ENCODE measurements at places on chromosomes 5 and 9.
A peak's percentile ranks its signal among the peaks of the same experiment; 100 is the strongest.

- DNase-seq: no peak
These were observed 207.5 kb upstream of the OTULINL start for GRCh38 chr5:14374100-14374499.

- DNase-seq: no peak
These were observed 16.7 kb upstream of the COMMD10 start for GRCh38 chr5:116068028-116068632.

DNA sequence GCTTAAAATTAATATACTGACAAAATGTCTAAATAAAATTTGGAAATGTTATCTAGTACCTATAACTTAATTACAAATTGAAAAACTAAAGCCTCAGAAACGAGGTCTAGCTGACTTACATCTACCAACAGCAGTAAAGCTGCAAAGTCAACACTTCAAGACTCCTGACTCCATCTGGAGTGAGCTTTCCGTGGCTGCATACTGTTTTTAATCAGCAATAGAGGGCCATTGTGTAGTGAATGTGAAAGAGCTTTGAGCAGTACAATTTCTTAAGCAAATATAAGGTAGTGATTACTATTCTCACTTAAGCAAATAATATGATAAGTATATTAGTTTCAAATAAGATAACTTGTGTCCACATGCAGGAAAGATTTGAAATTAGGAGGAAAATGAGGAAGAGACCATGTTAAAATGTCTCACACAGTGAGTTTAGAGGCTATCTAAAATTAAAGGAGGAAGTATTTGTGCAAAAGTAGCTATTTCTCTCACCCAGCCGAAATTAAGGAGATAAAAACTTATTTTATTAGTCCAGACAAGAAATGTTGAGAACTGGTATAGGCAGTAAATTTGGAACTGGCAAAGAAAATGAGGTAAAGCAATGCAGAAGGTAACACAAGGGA is 6.4 kb downstream of the SPINK6 start:
- peak; percentile 40 for DNase-seq

- DNase-seq: no peak
These were observed 191.0 kb downstream of the CACNA1B start for GRCh38 chr9:138068601-138069035.

- no peak for DNase-seq
These were observed 4.9 kb downstream of the RNF183 start for GRCh38 chr9:113298311-113298710.

DNA sequence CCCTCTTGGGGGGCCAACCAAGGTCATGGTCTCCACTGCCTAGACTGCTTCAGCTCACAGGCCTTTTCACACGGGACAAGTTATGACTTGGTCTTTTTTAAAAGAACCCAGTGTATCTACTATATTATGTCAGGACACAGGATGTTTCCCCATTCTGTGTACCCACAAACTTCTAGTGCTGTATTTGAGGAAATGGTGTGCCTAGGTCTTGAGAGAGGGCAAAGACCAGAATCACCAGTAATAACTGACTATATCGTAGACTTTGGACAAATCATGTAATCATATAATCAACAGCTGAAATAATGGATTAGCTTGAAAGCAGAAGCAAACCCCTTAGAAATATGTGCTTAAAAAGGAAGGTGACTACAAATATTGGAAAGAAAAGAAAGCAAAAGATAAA is 133.3 kb downstream of the ARL15 start:
- no peak for DNase-seq

- peak; percentile 2 for DNase-seq
These were observed 275.1 kb downstream of the SLF1 start for GRCh38 chr5:94893412-94894135.

DNA sequence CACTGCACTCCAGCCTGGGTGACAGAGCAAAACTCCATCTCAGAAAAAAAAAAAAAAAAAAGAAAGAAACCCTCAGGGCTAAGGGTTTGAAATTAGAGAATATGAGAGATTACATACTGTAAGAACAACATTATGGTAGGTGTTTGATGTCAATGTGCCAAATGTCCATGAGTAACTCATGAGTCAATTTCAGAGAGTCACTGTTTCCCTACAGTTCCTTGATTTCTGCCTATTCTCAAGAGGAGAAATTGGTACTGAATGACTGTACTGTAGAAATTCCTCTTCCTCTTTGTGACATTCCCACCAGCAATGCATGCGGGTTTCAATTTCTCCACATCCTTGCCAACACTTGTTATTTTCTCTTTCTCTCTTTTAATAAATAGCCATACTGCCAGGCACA is 35.2 kb downstream of the MARVELD2 start:
- no peak for DNase-seq

GRCh38 chr5:124849774-124850173 is 103.3 kb upstream of the ZNF608 start:
- DNase-seq: no peak

GRCh38 chr9:78167356-78167755 is 68.5 kb upstream of the CEP78 start:
- DNase-seq: peak; percentile 91

DNA sequence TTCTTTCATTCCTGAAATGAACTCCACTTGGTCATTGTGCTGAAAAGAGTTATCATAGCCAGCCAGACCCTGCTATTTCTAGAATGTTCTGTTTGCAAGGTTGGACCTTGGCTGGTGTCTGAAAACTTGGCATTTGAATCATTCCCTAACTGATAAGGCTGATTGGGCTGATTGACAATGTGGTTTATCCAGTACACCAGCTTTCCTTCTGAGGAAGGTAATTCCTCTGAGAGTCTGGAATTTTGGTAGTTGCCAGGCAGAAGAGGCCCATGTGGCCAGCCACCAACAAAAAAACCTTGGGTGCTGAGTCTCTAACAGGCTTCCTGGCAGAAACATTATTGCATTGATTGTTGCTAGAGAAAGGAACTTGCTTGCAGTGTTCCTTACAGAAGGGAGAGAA is 15.3 kb downstream of the SEC61B start:
- no peak for DNase-seq

GRCh38 chr5:130043834-130044233 is 139.6 kb downstream of the CHSY3 start:
- DNase-seq: no peak

Data from NCI-H510A treated with DMSO at 0.1 percent for 48 hours (cell line).